ENCODE measurements at places on chromosomes 13 and 19.

GRCh38 chr19:10533646-10534386, 9.9 kb upstream of the ATG4D start:
- no peak for DNase-seq

GRCh38 chr19:41612483-41612882, 14.4 kb downstream of the CEACAM4 start:
- no peak for DNase-seq

DNA sequence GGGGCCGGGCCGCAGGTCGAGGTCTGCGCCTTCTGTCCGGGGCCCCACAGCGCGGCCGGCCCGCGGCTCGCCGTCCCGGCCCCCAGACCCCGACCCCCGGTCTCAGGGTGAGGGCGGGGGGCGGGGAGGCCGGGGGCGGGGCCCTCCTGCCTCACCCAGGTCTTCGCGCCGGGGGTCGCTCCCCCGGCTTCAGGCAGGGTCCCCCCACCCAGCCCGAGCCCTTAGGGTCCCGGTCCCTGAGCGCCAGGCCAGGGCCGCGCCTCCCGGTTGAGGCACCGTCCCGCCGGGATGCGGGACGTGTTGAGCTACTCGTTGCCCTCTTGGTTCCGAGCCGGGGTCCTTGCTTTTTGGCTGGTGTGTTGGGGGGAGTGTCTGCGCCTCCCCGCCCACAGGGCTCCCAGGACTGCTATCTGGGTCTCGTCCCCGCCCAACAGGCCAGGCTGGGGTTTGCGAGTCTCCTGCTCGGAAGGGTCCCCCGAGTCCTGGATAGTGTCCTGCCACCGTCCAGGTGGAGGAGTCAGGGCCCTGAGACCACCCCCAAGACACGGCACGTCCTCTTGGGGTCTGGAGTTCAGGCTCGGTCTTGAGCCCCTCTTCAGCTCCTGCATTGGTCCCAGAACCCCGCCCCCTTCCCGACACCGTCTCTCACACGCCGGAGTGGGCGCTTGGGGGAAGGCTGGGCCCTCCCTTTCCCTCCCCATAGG, 452 bp downstream of the PIAS4 start:
- no peak for DNase-seq

DNA sequence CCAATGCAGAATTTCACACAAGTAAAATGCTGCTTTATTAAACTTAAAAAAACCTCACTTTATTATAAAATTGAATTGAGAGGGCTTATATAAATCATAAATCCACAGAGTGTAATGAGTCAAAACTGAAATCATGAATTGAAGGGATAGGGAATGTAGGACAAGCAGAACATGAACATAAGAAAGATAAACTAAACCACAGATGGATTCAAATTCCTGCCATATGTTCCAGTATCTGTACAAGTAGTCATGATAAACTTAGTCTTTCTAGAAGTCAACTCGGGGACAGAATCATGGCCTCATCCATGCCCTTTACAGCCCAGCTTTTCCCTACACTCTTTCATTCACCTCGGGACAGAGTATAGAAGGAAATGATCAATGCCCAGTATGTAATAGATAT, 16.6 kb downstream of the LMO7 start:
- DNase-seq, result no peak

GRCh38 chr19:41928221-41928683, at the start of gene ERFL:
Gene ERFL, minus strand, starts transcription at chr19:41928449. Its CDS starts 15,530 bp downstream, at chr19:41912919.
- DNase-seq, result no peak

- no peak for DNase-seq
Observed at GRCh38 chr19:11942008-11942842, 17.3 kb downstream of the ZNF700 start.

GRCh38 chr19:48819366-48819816, 8.6 kb upstream of the BCAT2 start:
- DNase-seq, result peak; percentile 5

GRCh38 chr13:100069278-100069677, 19.6 kb upstream of the PCCA start:
- DNase-seq, result no peak

DNA sequence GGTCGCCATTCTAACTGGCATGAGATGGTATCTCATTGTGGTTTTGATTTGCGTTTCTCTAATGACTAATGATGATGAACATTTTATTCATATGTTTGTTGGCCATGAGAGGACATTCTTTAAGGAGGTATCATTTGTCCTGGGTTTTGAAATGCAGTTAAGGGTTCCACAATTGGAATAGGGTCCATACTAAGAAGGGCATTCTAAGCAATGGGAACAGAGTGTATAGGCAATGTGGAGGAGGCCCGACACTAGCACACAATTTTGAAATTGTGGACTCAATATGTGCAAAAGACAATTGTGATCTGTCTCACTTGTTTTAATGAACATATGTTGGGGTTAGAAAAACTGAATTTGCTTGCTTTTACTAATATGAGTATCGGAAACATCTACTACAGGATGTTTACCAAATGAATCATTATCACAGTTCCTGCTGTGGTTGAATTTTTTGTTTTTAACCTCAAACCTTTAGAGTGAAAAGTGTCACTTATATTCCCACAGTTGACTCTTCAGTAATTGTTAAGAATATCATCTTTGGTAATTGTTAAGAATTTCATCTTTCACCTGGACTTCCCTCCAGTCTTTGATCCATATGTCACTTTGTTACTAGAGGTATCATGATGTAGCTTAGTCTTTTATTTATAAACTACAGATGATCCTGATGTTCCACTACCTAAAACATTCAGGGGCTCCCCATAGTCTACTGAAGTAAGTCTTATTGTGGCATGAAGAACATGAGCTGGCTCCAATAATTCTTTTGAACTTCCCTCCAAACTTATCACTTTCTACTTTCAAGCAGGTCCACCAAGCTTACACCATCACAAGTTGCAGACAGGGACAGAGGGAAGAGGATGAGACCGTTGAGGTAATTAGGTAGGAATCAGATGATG, 109.7 kb upstream of the KLF12 start:
- DNase-seq, result no peak

DNA sequence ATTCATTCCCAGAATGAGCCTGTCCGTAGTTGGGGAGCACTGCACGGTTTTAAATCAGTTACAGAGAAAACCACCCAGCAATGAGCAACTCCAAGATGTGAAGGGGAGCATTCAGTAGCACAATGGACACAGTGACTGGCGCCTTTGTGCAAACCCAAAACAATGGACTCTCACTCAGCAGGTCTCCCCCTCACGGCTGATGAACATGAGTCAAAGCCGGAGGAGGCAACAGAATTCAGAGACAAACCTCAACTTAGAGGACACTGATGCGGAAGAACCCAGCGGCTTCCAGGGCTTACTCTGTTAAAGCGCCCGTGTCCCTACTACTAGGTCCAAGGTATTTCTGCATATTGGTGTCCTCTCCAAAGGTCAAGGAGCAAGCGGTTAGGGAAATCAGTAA, 17.7 kb downstream of the PLEKHF1 start:
- DNase-seq, result peak; percentile 70

GRCh38 chr13:91270031-91270430, 77.5 kb upstream of the MIR17HG start:
- DNase-seq, result no peak

GRCh38 chr19:45254044-45254531, 3.0 kb downstream of the MARK4 start:
- DNase-seq, result no peak

GRCh38 chr13:50126993-50127725, 111.9 kb downstream of the KCNRG start:
- no peak for DNase-seq

- peak; percentile 71 for DNase-seq
Observed at GRCh38 chr19:45528744-45529419, 21.6 kb downstream of the VASP start.

- DNase-seq, result no peak
Observed at GRCh38 chr19:30227661-30228112, 144.5 kb upstream of the ZNF536 start.

- DNase-seq, result no peak
Observed at GRCh38 chr19:48274173-48274572, 4.3 kb downstream of the ZNF114 start.

DNA sequence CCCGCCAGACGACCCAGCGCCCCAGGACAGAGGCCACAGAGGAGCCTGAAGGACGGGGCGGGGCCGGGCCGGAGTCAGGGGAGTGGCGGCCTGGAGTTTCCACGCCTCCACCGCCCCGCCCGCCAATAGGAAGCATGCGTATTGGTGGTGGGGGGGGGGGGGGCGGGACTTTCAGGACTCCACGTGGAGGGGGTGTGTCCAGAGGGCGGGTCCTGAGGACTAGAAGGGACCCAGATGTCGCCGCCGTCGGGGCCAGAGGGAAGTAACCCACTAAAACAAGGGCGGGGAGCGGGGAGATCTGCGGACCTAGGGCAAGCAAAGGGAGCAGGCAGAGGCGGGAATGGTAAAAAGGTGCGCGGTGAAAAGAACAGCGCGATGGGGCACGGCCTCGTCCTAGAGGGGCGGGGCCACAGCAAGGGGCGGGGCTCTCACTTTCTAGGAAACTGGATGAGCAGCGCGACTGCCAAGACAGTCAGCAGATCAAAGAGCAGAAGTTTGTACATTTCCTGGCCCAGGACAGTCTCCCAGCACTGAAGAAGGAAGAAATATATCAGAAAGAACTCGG, 2.8 kb upstream of the LENG1 start:
- peak; percentile 26 for DNase-seq

- no peak for DNase-seq
Observed at GRCh38 chr13:113836768-113837559, 26.9 kb downstream of the GAS6 start.

GRCh38 chr13:53254500-53254899, 225.9 kb downstream of the OLFM4 start:
- DNase-seq, result no peak

GRCh38 chr13:24250376-24251057, 58.9 kb upstream of the C1QTNF9 start:
- no peak for DNase-seq

- DNase-seq, result no peak
Observed at GRCh38 chr13:53285896-53286430, 257.4 kb downstream of the OLFM4 start.
